Stimulated activated CD8-positive, alpha-beta memory T cell treated with anti-CD3 and anti-CD28 coated beads, Interleukin-4, amount 100 ng/mL, for 4 hours (primary cell): ENCODE measurements at places on chromosomes 5 and 9.

DNA sequence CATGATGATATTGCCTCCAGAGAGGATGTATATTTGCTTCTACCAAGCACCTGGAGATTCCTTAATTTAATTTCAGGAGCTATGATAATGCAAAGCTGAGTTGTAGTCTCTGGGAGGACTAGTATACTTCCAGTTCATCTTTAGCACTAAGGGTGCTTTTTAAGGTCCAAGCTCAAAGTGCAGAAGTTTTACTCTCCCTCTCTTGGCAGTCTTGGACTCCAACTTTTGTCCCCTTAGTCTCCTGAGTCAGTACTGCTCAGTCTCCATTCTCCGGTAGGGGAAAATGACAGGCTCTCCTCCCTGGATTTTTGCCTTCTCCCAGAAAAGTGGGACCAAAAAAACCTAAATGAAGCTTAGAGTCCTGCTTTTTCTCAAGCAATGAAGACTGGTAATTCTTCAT is 8.3 kb downstream of the SMIM3 start:
- no peak for DNase-seq

GRCh38 chr5:112584781-112585180 is 152.9 kb upstream of the APC start:
- DNase-seq = no peak

DNA sequence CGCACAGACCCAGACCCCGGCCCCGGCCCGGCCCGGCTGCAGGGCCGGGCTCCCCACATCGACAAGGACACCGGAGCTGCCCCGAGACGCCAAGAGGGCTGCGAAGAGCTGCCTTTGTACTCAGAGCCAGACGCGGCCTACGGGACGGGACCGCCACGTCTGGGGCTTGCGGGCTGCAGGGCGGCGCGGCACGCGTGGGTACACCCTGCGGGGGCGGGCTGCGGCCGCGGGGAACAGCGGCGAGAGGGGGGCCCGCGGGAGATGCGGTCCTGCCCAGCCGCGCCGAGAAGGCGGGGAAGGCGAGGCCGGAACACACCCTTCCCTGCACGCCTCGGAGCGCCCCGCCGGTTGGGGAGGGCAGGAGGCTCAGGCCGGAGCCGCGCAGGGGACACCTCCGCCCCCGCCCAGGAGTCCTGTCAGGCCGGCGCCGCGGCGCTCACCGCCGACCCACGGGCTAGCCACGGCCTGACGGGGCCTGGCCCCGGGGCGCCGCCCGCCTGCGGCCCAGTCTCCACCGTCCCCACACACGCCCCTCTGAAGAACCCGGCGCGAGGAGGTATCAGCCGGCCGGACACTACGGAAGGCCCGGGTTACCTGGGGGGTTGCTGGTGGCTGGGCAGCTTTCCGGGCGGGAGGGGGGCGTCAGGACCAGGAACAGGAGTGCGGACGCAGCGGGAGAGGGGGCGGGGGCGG is 478 bp downstream of the RAB14 start:
- DNase-seq = peak; percentile 27

DNA sequence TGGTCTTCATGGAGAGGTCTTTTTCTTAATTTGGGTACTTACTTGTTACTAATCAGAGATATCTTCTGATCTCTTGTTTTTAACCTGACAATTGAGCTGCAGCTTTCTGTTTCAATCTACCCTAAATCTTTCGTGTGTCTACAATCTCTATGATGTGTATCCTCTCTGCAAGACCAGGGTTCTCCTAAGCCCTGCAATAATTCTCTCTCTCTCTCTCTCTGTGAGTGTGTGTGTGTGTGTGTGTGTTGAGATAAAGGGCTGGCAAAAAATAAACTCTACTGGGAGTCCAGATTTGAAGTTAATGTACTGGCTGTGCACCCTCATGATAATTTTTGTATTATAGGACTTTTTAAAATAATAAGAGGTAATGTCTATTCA is 57.8 kb upstream of the FBXL7 start:
- DNase-seq = no peak
